CD4-positive, alpha-beta T cell treated with Interleukin-21 for 1 hour (primary cell): ENCODE measurements at places on chromosomes 6 and 20.
A peak's percentile ranks its signal among the peaks of the same experiment; 100 is the strongest.

GRCh38 chr6:107114926-107115694, at the start of gene BEND3:
BEND3 (minus strand) TSS chr6:107115515; CDS start chr6:107099285, 16,230 bp downstream.
- DNase-seq = peak; percentile 66

- no peak for DNase-seq
These were observed 149.4 kb downstream of the PHF3 start for GRCh38 chr6:63785006-63785405.

DNA sequence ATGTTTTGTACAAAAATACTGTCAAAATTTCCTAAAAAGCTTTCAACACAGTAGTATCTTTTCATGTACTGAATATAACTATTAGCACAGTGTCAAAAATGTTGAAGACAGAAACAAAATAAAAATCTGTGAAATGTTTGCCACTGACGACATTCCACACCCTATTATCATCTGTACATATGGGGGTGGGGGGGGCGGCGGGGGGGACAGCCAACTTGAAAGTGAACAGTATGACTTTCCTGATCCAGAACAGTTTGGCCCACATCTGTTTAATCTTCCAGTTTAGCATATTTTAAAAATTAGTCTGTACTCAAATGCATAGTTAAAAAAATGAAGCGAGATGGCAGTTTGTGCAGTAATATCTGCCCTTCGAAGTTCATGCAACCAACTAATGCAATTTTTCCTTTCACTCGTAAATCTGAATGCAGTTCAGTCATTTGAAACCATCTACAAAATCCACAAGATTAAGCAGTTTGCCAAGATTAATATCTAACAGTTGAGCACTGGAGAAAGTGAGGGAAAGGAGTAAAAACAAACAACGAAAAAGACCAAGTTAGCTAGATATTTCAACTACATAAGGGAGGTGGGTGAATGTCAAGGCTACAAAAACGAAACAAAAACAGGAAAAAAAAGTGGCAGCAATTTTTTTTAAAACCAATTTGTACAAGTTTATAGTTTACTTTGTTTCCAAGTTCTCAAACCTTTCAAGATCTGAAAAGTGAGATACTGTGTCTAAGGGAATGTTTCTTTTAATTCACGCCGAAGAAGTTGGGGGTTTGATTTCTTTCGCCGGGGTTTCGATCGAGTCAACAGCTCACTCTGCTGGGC, 1.9 kb downstream of the CITED2 start:
- peak; percentile 35 for DNase-seq

GRCh38 chr6:101760843-101761621, 367.5 kb downstream of the GRIK2 start:
- no peak for DNase-seq

DNA sequence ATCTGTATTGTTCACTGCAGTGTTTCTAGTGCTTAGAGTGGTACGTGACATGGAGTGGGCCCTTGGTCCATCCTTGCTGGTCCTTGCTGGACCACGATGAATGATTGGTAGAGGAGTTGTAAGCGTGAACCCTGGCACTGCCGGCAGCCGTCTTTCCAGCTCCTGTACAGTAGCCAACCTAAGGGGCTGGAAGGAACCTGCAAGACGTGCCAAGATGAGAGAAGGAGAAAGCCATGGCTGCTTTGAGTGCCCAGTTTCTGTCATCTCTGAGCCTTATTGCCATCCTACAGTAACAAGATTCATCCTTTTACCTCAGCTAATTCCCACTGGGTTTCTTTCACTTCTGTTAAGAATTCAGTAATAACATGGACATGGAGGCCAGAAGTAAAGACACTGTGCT, 5.9 kb downstream of the DHX35 start:
- no peak for DNase-seq

- no peak for DNase-seq
These were observed 158.2 kb upstream of the ZFP64 start for GRCh38 chr20:52349806-52350205.
